ENCODE measurements at places on chromosomes 11 and 22.

DNA sequence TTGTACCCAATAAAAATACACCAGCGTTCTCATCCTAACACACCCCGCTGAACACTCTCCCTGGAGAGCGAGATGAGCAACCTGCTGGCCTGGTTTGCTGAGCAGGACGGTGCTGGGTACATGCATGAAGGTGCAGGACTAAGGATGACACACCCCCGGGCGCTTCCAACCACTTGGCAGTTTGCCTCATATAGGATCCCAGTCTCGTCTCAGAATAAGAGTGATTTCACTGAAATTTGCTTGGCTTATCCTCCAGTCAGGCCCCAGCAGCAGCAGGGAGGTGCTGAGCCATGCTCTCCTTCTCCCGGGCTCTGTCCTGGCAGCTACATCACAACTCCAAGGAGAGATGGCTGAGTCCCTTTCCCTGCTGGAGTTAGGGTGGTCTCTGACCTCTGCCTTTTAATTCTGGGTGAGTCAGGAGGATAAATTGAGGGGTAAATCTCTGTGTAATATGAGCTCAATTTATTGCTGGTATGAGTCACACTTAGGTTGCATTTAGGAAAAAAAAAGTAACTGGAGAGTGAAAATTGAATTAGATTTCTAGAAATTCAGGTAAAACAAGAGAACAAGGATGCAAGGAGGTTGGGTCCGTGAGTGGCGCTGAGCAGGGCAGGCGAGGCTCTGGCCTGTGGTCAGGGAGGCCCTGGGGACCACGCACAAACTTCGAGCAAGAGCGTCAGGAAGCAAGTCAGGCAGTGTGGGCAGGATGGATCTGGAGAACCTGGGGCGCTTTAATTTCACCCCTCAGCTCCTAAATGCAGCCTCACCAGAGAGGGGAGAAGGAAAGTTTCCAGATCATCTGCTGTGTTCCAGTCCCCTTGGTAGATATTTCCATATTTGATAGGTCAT, 974.0 kb downstream of the TBC1D22A start:
- DNase-seq, result no peak

DNA sequence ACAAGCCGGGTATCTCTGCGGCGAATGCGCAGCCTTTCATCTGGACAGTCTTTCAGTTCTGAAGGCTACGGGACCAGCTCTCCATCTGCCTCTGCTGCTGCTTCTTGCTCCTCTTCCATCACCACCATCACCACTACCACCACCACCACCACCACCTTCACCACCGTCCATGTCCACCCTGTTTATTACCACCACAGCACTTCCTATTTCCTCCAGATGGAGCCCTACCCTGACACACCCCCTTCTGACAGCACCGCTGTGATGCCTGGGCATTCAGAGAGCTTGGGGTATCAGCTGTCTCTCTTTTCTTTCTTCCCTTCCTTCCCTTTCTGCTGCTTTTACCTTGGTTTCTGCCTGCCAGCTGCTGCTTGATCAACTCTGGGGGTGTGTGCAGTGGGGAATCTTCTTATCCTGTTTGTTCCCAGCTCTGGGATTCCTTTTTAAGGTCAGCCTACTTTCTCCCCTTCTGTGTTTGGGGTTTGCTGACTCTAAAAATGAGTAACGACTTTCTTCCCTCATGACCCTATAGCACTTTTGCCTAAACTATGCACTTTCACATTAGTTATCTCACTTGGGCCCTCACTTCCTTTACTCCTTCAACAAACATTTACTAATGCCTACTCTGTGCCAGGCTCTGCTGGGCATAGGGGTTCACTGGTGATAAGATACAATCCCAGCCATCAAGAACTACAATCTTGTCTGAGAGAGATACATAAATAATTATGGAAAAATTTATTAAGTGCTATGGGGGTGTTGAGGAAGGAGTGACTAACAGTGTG, 7.8 kb upstream of the RRM1 start:
- no peak for DNase-seq

GRCh38 chr11:77026743-77027142, 7.5 kb upstream of the B3GNT6 start:
- no peak for DNase-seq

GRCh38 chr11:111308140-111308539, 9.8 kb downstream of the POU2AF3 start:
- no peak for DNase-seq

- no peak for DNase-seq
These were observed 700 bp downstream of the TTC17 start for GRCh38 chr11:43359422-43359818.

- no peak for DNase-seq
These were observed 75.2 kb downstream of the LDLRAD3 start for GRCh38 chr11:36019005-36019596.

GRCh38 chr11:69982690-69983570, 95.2 kb upstream of the ANO1 start:
- DNase-seq, result no peak

DNA sequence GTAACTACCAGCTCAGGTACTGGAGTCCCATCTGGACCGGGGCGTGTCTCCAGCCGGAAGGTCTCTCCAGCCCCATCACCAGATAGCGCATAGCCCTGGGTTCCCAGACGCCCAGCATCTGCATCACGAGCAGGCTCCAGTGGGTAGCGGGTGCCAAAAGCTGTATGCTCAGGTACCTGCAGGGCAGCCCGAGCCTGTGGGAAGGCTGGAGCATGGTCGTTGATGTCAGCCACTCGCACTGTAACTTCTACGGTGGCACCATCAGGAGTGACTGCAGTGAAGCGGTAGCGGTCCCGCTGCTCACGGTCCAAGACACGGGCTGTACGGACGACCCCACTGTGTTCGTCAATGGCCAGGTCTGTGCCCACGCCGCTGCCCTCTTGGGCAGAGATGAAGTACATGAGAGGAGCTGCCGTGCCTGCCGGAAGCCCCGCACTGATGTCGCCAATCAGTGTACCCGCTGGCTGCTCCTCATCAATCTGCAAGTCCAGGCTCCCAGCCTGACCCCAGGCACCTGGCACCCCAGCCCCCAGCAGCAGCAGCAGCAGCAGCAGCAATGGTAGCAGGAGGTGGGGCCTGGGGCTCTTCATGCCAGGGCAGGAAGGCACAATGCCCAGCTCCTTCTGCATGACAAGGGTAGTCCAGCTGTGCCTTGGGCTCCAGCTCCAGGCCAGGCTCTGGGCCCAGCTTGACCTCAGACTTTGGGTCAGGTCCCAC, 14.5 kb downstream of the DCHS1 start:
- DNase-seq, result no peak

DNA sequence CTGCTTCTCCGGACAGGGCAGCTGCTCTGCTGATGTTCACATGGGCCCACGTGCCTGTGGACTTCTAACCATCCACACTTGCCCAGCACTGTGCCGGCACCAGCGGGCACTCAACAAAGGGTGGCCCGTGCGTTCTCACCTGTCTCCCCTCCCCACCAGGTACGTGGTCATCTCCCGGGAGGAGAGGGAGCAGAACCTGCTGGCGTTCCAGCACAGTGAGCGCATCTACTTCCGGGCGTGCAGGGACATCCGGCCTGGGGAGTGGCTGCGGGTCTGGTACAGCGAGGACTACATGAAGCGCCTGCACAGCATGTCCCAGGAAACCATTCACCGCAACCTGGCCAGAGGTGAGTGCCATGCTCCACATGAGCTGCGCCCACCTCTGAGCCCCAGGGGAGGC, 66.7 kb downstream of the SYT13 start:
- DNase-seq, result no peak

- DNase-seq, result peak; percentile 45
These were observed 88.5 kb downstream of the MYEOV start for GRCh38 chr11:69382131-69383128.

- DNase-seq, result no peak
These were observed 5.6 kb upstream of the KIAA0930 start for GRCh38 chr22:45246060-45246985.

- no peak for DNase-seq
These were observed 467 bp downstream of the EPS8L2 start for GRCh38 chr11:706439-706956.

DNA sequence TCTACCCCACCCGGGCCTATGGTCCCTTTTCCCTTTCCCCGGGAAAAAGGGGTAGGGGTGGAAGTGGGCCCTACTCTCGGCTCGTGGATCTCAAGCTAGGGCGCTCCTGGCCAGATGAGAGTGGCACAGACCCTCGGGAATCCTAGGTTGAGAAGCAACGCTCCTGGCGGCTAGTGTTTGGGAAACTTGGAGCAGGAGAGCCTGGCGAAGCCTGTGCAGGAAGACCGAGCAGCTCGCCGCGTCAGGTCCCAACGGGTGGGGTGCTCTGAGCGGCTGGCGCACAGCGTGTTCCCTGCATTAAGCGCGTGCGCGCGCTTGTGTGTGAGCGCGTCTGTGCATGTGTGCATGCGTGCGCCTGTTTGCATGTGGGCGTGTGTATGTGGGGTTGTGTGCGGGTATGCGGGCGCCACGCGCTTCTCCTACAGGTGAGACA, 7.1 kb upstream of the FLI1 start:
- peak; percentile 53 for DNase-seq

DNA sequence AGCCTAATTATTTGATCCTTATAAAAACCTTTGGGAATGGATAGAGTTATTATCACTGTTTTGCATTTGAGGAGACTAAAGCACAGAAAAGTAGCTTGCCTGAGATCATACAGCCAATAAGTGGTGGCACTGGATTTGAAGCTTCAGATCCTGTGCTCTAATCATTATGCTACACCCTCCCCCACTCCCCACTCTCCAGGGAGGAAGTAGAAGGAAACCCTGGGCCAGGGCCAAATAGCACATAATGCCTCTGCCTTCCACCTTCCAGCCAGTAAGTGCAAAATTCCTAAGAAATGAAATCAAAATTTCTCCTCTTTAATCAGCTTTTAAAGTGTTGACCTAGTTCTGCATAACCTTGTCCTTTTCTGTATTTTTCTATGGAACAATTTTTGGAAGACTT, 61.6 kb downstream of the SIK2 start:
- no peak for DNase-seq

DNA sequence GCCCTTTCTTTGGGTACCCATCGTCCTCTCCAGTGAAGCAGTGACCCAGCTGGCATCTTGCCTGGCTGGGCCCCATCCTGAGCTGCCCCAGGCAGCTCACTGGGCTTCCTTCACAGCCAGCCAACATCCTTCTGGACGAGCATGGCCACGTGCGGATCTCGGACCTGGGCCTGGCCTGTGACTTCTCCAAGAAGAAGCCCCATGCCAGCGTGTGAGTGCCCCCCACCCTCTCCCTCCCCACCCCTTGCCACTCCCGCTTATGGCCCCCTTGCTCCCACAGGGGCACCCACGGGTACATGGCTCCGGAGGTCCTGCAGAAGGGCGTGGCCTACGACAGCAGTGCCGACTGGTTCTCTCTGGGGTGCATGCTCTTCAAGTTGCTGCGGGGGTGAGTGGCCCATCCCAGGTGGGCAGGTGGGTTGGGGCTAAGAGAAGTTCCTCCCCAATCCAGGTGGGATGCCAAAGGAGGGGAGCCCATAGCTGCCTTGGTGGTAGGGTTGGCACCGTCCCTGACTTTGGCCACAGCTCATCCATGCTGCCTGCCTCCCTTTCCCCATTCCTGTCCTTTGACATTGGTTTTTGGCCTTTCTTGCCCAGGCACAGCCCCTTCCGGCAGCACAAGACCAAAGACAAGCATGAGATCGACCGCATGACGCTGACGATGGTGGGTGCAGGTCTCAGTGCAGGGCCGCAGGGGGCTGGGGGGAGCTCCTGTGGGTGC, 6.8 kb upstream of the ANKRD13D start:
- DNase-seq, result peak; percentile 47

DNA sequence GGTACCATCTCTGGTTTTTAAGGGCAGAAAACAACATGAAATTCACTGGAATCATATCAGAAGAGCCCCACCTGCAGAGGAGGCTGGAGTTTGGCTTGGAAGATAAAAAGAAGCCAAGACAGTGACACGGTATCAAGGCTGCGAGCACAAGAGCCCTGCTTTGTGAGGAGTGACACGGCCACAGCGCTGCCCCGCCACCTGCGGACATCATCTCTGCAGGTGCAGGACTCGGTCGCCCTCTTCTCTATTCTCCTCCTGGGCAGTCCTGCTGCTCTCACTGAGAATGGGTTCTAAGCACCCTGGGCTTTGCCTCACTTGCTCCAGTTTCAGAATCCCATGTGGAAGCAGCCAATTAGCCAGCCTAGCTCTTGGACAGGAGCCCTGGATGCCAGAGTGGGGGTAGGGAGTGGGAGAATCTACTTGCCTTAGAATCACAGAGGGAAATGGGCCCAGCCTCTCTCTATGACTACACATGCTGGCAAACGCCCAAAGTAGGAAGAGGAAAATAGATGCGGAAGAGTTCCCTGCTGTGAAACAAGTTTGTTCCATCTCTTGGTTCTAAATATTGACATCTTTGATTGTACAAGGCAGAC, 17.1 kb downstream of the APOL4 start:
- no peak for DNase-seq

DNA sequence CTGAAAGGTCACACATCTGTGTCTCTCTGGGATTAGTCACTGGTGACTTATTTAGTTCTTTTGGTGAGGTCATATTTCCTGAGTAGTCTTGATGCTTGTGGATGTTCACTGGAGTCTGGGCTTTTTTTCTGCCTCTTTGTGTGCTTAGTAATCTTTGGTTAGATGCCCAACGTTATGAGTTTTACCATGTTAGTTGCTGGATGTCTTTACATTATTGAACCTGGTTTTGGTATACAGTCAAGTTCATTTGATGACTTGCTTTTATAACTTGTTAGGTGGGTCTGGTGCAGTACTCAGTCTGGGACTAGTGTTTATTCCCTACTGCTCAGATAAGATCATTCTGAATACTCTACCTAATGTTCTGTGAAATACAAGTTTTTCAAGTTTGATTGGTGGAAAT, 26.2 kb upstream of the SLC37A2 start:
- no peak for DNase-seq

DNA sequence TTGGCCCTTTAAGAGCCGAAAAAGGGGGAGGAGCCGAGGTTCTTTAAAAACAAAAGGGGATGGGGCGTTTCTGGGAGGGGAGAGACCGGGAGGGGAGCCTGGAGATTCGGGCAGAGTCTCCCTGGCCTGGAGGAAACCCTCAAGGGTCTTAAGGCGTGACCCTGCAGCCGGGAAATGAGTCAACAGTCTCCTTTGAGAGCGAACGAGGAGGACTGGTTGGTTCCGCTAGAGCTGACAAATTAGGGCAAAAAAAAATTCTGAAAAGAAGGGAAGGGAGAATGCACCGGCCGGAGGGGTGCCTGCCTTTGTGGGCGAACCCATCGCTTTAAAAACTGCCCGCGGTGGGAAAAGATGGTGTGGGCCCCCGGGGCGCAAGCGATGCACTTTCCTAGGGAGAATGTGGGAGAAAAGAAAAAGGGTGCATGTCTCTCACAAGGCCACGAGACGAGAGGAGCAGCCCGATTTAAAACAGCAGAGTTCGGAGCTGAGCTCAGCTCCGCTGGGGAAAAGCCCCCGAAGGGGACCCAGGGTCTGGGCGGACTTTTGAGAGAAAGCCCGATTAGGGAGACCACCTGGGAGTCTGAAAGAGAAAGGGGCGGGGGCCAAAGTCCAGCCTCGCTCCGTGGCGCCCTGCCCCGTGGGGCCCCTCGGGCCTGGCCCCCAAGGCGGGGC, 874 bp downstream of the ZFTA start:
- DNase-seq, result peak; percentile 55

- DNase-seq, result no peak
These were observed 3.8 kb downstream of the USP47 start for GRCh38 chr11:11845551-11845950.

- DNase-seq, result no peak
These were observed 43.2 kb downstream of the ARHGAP42 start for GRCh38 chr11:100730266-100730665.

Data from CD8-positive, alpha-beta memory T cell (primary cell).